ENCODE measurements at places on chromosomes 6 and 20. TPM values are rescaled to one million over a fixed set of nuclear protein-coding genes. Genes with fewer than 3 reads are reported as not detected.

The GPR63 gene
- 4.9 TPM for polyA plus RNA-seq

The PPIL6 gene
- polyA plus RNA-seq: 21.5 TPM

The MRPL14 gene
- polyA plus RNA-seq: 33.7 TPM

The PTK6 gene
- 1.1 TPM for polyA plus RNA-seq

The SLC17A5 gene
- polyA plus RNA-seq: 23.2 TPM

The NFATC2 gene
- polyA plus RNA-seq: 1.6 TPM

The PRIM2 gene
- 23.0 TPM for polyA plus RNA-seq

The UBE2C gene
- 84.4 TPM for polyA plus RNA-seq

The SNAI1 gene
- polyA plus RNA-seq: 7.2 TPM

The CTCFL gene
- polyA plus RNA-seq: 2.8 TPM

The TCP11 gene
- polyA plus RNA-seq: 1.9 TPM

The CST1 gene
- polyA plus RNA-seq: not detected

The RPS6KA2 gene
- polyA plus RNA-seq: 29.2 TPM

The NKAIN2 gene
- 20.6 TPM for polyA plus RNA-seq

The SYCP2L gene
- 7.9 TPM for polyA plus RNA-seq

The KCNK5 gene
- polyA plus RNA-seq: 9.6 TPM

The HUS1B gene
- not detected for polyA plus RNA-seq

The PNPLA1 gene
- polyA plus RNA-seq: 2.5 TPM

The CRISP2 gene
- polyA plus RNA-seq: 0.20 TPM

The CEP85L gene
- polyA plus RNA-seq: 8.9 TPM

The KHDC1 gene
- 12.3 TPM for polyA plus RNA-seq

The TMC2 gene
- 0.50 TPM for polyA plus RNA-seq

The OR2B6 gene
- polyA plus RNA-seq: not detected

The ASIP gene
- polyA plus RNA-seq: 0.70 TPM

The BMP5 gene
- polyA plus RNA-seq: 3.8 TPM

The MCCD1 gene
- polyA plus RNA-seq: 11.9 TPM

The KCNB1 gene
- polyA plus RNA-seq: 0.85 TPM

The PACSIN1 gene
- polyA plus RNA-seq: 0.57 TPM

The CST4 gene
- polyA plus RNA-seq: not detected

The GRM1 gene
- polyA plus RNA-seq: 0.18 TPM

The GNMT gene
- polyA plus RNA-seq: 2.1 TPM

The TULP1 gene
- polyA plus RNA-seq: 1.7 TPM

The EDN1 gene
- 3.8 TPM for polyA plus RNA-seq

The DAAM2 gene
- 26.2 TPM for polyA plus RNA-seq

The SLA2 gene
- 0.18 TPM for polyA plus RNA-seq

The APOBEC2 gene
- polyA plus RNA-seq: 0.37 TPM

The LPA gene
- polyA plus RNA-seq: 0.30 TPM

The ZNF391 gene
- 13.5 TPM for polyA plus RNA-seq

The B3GAT2 gene
- polyA plus RNA-seq: 1.7 TPM

The MAK gene
- polyA plus RNA-seq: 3.3 TPM

The TLDC2 gene
- 4.2 TPM for polyA plus RNA-seq

The CRYBG1 gene
- polyA plus RNA-seq: 32.4 TPM

The SLC12A5 gene
- 1.8 TPM for polyA plus RNA-seq

The PRDM13 gene
- polyA plus RNA-seq: not detected

The TRAPPC3L gene
- polyA plus RNA-seq: 0.53 TPM

The GPR6 gene
- polyA plus RNA-seq: not detected

The CLPSL1 gene
- polyA plus RNA-seq: 2.2 TPM

The UNC5CL gene
- 8.4 TPM for polyA plus RNA-seq

The ERVFRD-1 gene
- 0.13 TPM for polyA plus RNA-seq

The HLA-DQA2 gene
- 2.1 TPM for polyA plus RNA-seq

The ZNF165 gene
- 4.9 TPM for polyA plus RNA-seq

The OR2H2 gene
- polyA plus RNA-seq: 0.20 TPM

The IRAK1BP1 gene
- 13.9 TPM for polyA plus RNA-seq

The EPHA7 gene
- 53.5 TPM for polyA plus RNA-seq

The EFHC1 gene
- polyA plus RNA-seq: 88.3 TPM

The CLVS2 gene
- 0.33 TPM for polyA plus RNA-seq

The FNDC1 gene
- polyA plus RNA-seq: 6.3 TPM

The KCNQ5 gene
- 0.23 TPM for polyA plus RNA-seq

The SULF2 gene
- polyA plus RNA-seq: 71.7 TPM

The TRIM15 gene
- 0.08 TPM for polyA plus RNA-seq
